CD4-positive, alpha-beta T cell treated with Interferon alpha-2 for 1 hour (primary cell): ENCODE measurements at places on chromosomes 6 and 20.

- no peak for DNase-seq
Observed at GRCh38 chr6:143158113-143158581, 97.5 kb downstream of the AIG1 start.

DNA sequence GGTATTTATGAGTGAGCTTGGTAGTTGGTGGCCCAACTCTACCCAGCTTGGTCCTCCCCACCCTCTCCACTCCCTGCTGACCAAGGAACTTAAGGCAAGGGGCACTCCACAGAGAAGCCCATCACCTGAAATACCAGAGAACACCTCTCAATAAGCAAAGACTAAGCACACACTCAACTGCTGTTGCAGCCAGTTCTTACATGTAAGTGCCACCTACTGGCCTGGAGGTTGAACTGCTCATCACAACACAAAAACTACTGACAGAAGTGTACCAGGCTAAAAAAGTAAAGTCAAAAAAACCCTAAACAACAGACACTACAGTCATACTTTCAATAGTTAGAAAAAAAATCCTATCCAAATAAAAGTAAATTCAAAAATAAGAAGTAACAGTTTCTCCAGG is 146.2 kb downstream of the FAM83B start:
- DNase-seq = no peak

GRCh38 chr20:10565191-10565921 is 108.4 kb downstream of the JAG1 start:
- DNase-seq = no peak

DNA sequence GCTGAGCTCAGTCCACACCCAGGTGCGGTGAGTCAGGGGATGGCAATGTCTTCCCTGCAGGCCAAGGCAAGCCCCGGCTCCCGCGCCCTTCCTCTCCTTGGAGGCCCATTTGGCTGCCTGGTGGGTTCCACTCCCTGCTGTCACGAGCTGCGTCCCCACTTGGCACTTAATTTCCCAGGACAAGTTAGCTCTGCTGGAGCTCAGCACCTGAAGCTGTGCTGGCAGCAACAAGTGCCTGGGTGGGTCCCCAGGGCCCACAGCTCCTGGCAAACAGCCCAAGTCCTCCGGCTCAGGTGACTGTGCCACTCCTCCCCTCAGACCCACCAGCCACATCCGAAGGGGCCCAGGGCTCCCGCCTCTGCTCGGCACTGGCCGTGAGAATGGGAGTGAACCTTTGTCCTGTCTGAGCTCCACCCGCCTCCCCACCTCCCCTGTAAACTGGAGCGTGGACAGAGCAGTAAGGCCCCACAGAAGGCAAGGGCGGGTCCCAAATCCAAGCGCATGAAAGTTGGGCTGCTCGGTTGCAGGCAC is 16.9 kb downstream of the LAMA5 start:
- no peak for DNase-seq

DNA sequence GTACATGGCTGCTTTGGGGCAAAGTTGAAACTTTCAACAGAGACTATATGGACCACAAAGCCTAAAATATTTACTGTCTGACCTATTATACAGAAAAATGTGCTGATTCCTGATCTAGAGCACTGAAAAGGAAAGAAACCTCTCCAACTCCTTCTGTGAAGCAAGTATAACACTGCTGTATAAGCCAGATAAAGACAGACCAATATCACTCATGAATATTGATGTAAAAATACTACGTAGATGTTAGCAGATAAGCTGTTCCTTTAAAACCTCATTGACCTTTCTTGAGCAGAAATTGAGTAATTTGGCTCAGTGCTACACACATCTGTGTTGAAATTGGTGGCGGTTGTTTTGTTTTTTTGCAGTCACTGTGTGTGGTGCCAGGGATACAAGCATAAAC is 69.9 kb upstream of the HDAC2 start:
- DNase-seq = no peak

DNA sequence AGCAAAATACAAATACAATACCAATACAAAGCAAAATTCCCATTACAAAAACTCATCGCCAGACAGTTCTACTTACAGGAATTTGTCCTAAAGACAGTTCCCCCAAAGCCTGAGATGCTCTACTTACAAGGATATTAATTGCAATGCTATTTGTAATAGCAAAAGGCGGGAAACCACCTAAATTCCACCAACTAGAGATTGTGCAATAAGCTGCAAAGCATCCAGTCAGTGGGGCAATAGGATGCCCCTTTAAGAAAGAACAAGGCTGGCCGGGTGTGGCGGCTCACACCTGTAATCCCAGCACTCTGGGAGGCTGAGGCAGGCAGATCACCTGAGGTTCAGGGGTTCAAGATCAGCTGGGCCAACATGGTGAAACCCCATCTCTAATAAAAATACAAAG is 39.1 kb downstream of the FAM209B start:
- no peak for DNase-seq

GRCh38 chr6:116027801-116028200 is 32.9 kb downstream of the FRK start:
- no peak for DNase-seq

- DNase-seq = no peak
Observed at GRCh38 chr20:11120431-11120830, 446.6 kb upstream of the JAG1 start.

- DNase-seq = no peak
Observed at GRCh38 chr6:45026003-45026516, 302.1 kb upstream of the RUNX2 start.

- DNase-seq = no peak
Observed at GRCh38 chr6:28401172-28401571, 1.6 kb upstream of the ZSCAN12 start.

DNA sequence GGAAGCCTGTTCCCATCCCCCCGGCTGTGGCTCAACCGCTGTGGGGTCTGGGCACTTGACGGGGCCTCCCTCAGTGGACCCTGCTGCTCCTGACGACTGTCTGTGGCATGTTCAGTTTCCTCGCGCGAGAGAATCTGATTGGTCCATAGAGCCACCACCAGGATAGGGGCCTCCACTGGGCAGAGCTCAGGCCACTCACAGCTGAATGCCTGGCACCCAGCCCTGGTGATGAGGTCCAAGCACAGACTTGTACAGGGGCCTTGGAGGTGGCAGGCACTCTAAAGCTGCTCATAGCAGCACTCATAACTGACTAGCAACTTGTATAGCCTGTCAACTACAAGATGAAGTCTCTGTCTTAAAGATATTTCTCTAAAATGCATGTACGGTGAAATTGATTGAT is 368.1 kb downstream of the NRN1 start:
- DNase-seq = no peak

- DNase-seq = no peak
Observed at GRCh38 chr6:4884646-4885340, 108.6 kb downstream of the CDYL start.

DNA sequence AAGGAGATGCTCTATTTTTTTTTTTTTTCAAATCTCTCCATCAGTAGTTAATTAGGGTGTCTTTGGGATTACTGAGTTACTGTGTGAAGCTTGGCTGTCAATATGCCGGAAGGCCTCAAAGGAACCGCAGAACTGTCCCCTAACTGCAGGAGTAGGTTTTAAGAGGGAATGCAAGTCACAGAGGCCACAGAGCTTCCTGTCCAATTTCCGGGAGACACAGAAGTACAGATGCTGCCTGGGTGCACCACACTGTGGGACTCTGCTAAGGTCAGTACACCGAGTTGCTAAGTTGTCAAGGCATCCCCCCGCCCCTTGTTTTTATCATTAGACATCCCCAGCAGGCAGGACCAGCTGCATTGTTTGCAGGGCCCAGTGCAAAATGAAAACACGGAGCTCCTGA is 120.2 kb upstream of the RAB32 start:
- DNase-seq = no peak

- DNase-seq = no peak
Observed at GRCh38 chr6:4059115-4059777, 19.7 kb downstream of the FAM217A start.

- no peak for DNase-seq
Observed at GRCh38 chr6:105449756-105450390, 47.0 kb upstream of the PREP start.

DNA sequence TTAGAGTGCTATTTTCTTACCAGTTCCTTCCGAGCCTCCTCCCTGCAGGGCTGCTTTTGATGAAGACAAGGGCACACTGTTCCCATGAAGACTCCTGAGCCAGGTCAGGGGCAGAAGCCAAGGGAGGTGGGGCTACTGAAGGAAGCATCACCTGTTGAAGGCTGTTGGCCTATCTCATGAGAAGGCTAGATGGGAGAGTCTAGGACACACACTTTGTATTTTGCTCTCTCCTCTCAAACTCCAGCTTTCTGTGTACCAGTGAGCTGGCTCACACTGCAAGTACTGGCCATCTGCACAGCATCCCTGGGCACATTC is 683.2 kb upstream of the ID4 start:
- no peak for DNase-seq

DNA sequence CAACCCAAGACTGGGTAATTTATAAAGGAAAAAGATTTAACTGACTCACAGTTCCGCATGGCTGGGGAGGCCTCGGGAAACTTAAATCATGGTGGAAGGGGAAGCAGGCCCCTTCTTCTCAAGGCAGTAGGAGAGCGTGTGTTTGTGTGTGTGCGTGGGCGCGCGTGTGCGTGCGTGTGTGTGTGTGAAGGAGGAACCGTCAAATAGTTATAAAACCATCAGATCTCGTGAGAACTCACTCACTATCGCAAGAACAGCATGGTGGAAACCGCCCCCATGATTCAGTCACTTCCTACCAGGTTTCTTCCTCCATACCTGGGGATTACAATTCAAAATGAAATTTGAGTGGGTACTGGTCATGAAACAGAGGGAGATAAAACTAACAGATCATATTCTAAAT is 220.1 kb upstream of the EYS start:
- no peak for DNase-seq

- DNase-seq = peak; percentile 49
Observed at GRCh38 chr6:157272866-157273755, 50.2 kb downstream of the TMEM242 start.

- DNase-seq = no peak
Observed at GRCh38 chr20:51065615-51066014, 42.7 kb upstream of the KCNG1 start.

DNA sequence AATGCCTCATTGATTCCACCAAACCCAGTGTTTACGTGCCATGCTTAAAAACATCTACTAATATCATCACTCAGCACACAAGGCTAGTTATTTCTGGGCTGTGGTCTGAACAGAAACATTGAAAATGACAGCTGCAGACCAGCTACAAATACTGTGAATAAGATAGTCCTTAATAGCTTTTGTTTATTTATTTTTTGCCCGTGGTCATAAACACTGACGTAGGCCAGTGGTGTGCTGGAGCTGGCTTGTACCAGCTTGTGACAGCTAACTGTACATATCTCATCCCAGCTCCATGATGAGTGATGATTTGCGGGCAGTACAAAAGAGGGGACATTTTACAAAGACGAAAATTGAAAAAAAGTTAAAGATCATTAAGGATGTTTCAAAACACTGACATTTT is 1057.0 kb downstream of the EPHA7 start:
- DNase-seq = no peak

- DNase-seq = no peak
Observed at GRCh38 chr6:4907602-4908001, 96.2 kb downstream of the RPP40 start.

GRCh38 chr6:48915591-48915990 is 547.5 kb downstream of the MMUT start:
- no peak for DNase-seq

DNA sequence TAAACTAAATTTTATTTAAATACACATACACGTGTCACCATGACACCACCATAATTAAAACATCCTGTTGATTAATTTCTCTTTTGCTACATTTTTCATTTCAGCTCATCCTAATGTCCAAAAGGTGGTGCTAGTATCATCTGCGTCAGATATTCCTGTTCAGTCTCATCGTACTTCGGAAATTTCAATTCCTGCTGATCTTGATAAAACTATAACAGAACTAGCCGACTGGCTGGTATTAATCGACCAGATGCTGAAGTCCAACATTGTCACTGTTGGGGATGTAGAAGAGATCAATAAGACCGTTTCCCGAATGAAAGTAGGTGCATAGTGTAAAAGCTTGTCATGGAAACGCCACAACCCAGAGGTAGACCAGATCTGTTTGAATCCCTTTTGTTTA is 263.4 kb downstream of the UTRN start:
- DNase-seq = no peak

- no peak for DNase-seq
Observed at GRCh38 chr6:162602759-162603158, 124.8 kb downstream of the PRKN start.

DNA sequence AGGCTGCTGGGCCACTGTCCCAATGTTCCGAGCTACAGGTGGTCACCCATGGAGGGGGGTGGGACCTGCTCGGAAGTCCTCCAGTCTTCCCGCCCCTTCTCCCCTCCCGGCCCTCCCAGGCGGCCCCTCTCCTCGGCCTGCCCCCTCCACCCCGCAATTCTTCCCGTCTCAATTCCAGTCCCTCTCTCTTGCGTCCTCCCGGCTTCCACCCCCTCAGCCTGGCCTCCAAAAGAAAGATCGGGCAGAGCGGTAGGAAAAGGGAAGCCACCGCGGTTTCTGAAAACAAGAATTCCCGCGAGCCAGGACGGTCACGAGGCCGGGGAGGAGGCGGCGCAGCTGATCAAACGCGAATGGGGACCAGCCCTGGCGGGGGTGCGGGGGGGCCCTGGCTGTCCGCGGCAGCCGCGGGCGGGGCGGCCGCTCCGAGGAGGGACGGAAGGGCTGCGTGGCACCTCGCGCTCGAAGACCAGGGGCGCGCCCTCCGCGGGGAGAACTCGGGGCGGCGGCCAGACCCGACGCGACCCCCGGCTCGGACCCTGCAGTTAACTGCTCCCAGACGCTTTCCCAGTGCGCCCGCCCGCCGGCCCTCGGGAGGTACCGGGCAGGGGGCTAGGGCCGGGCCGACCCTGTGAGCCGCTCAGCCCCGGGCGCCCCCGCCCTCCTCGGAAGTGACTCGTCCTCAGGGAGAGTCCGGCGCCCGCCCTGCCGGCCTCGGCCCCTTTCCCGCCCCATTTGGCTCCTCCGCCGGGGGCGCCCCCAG is 1.0 kb downstream of the PXDC1 start:
- DNase-seq = peak; percentile 19

DNA sequence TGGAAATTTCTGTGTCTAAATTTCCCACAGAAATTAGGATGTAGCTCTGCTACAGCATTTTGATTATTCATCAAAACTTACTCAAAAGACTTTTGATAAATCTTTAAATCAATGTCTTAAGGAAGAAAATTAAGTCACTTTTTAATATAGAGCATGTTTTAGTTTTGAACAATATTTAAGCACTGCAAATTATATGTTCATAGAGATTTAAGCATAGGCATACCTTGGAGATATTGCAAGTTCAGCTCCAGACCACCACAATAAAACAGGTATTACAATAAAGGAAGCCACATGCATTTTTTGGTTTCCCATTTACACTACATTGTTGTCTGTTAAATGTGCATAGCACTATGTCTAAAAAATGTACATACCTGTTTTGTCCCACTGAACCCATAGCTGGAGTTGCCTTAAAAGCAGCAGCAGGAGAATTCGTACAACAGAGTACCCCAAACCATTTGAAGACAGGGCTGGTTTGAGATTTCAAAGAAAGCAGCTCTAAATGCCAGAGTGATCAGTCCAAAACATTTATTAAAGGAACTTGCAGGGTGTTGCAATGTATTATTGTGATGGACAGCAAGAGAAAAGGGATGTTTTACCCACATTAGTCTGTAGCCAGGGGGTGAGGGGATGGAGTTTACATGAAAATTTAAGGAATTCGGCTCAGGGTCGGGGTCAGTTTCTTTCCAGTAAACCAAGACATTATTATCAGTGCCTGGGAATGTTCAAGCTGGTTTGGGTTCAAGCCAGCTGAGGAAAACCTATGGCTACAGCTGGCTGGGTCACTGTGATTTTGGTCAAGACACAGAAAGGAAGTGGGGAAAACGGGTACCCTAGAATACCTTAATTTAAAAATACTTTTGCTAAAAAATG is 6.3 kb upstream of the LOC128125822 start:
- DNase-seq = no peak

GRCh38 chr20:16749573-16749972 is 1.4 kb downstream of the OTOR start:
- DNase-seq = no peak
